Stimulated activated naive CD8-positive, alpha-beta T cell treated with anti-CD3 and anti-CD28 coated beads, Interleukin-15, Interleukin-2, amounts not matched to agents 100 U/mL and 50 U/mL, for 24 hours (primary cell): ENCODE measurements at places on chromosomes 13 and 19.

- DNase-seq: no peak
Observed at GRCh38 chr19:6790194-6791128, 18.0 kb downstream of the VAV1 start.

GRCh38 chr19:17393914-17394313 is at the start of gene CCDC194:
Gene CCDC194 (minus strand): TSS chr19:17394196. CDS start chr19:17394158, 38 bp downstream.
- DNase-seq: no peak

DNA sequence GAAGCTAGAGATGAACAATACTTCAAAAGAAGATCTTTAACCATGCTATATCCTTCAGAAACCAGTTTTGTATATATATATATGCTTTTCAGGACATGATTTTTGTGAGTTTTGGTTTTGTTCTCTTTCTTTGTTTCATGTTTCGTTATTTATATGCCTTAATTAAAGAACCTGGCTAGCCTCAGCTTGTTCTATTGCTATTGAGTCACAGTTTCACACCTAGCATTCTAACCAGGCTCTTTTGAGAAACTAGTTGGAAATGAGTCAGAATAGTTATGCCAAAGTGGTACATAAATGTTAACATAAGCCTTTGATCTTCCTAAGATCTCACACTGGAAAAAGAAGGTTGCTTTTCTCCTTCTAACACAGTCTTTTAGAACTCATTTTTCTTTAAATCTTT is 1925.2 kb downstream of the OLFM4 start:
- DNase-seq: no peak

GRCh38 chr13:109010912-109011311 is 381.5 kb downstream of the MYO16 start:
- DNase-seq: no peak

DNA sequence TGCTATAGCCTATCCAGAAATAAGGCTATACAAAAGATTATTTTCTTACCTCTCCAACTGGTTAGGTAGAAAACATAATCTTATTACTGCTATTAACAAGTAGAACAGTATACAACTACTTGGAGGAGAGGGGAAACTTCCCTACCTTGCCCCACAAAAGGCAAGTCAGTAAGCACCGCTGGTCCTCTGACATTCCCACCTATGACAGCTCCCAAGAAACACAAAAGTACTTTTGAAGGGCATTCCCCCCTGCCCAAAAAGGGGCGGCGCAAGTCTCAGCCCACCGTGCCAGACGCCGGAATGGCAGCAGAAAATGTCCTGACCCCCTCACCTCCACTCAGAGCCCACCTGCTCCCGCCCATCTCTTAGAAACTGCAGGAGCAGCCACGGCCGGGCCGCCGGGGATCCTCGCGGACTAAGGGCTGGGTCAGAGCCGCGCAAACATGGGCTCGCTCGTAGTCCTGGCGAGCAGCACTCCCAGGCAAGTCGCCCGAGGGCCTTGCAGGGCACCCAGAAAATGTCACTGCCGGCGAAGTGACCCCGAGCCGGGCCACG is 437 bp downstream of the SUCLA2 start:
- DNase-seq: no peak

- DNase-seq: no peak
Observed at GRCh38 chr13:46526740-46527139, 26.2 kb upstream of the LRCH1 start.

DNA sequence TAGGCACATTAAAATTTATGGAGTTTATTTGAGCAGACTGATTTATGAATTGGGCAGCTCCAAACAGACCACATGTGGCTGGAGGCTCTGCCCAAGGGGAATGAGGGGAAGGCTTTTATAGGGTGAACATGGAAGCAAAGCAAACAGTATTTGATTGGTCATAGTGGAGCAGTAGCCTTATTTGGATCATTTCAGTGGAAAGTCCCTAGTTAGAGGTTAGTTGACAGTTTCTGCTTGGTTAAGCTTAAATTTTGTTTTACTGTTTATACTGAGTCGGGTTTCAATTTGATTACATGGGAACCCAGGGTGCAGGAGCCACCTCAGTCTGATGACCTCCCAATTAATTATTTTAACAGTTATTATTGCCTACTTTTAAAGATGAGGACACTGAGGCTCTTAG is 140.5 kb downstream of the NDFIP2 start:
- no peak for DNase-seq

- DNase-seq: no peak
Observed at GRCh38 chr13:36430247-36431203, 1.8 kb upstream of the CCNA1 start.

- DNase-seq: no peak
Observed at GRCh38 chr13:98285852-98286594, 109.0 kb upstream of the RNF113B start.

GRCh38 chr13:108643646-108644353 is 14.4 kb downstream of the MYO16 start:
- DNase-seq: no peak

GRCh38 chr13:113855012-113855921 is 8.6 kb downstream of the GAS6 start:
- no peak for DNase-seq

DNA sequence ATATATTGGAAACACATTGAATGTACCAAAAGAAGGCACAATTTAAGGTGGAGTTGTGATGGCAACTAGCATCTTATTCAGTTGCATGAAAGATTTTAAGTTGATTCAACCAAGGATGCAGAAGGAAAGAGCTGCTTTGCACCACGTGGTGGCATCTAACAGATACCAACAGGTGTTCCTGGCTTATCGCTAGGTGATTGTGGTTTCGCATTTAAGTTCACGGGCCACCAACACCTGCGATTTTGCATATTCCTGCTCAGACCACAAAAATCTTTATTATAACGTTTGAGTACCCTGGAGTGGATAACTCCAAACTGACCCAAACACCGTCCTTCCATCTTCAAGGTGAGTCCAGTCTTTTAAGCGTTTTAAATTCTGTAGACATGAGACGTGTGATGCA is 45.3 kb downstream of the RGCC start:
- DNase-seq: no peak

DNA sequence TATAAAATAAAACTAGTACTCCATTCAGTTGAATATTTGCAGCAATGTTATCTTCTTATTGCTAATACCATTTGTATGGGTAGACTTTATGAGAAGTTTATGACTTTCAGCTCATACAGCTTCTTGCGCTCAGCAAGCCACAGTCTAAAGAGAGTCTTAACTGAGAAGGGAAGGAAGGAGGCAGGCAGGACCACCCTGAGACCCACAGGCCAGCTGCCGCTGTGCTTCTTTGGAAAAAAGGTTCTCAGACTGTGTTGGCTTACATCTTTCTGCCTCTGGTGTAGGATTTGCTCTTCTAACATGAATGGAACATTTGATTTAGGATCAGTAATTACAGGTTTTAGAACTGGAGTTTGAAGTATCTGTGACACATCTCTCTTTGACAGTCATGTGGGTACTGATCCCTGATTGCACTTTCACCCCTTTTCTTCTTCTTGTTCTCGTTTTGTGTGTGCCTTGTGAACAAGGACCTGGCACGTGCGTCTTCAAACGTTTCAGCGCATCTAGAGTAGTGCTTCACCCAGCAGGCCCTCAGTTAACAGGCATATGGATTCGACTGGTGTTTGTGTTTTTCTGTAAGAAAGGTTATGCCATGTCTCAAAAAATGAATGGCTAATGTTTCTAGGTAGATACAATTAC is 7.1 kb upstream of the GPR18 start:
- no peak for DNase-seq

GRCh38 chr19:4600893-4601292 is 38.4 kb upstream of the TNFAIP8L1 start:
- no peak for DNase-seq

GRCh38 chr19:42568006-42568405 is 26.7 kb downstream of the CEACAM8 start:
- DNase-seq: no peak

- DNase-seq: no peak
Observed at GRCh38 chr13:84377106-84377505, 494.8 kb upstream of the SLITRK1 start.

DNA sequence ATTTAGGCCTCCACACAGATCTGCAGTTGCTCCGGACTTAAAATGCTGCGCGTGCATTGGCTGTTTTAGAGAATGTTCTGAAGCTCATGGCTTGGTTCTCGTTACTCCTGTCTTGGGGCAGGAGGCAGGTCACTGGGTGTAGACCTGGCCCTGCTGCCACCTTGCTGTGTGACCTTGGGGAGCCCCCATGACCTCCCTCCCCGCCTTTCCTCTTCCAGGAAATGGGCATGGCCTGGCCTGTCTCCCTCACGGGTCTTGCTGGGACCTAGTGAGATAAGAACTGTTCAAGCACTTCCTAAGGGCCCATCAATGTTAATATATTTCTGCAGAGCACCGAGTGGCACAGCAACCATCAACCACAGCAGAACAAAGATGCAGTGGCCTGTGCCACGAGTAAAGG is 49.4 kb downstream of the KLF2 start:
- no peak for DNase-seq

DNA sequence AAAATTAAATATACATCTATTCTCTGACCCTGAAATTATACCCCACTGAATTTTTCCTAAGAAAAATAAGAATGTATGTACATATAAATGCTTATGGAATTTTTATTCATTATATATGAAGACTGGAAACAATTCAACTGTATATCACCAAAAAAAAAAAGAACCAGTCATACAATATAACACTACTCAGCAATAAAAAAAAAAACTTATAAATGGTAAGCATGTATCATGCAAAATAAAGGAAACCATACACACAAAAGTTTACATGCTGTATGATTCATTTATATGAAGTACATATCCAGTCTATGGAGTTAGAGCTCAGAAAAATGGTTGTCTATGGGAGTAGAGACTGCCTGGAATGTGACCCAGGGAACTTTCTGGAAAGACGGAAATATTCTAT is 199.4 kb upstream of the MIR17HG start:
- DNase-seq: no peak

GRCh38 chr13:95279016-95279415 is 22.2 kb downstream of the ABCC4 start:
- no peak for DNase-seq

GRCh38 chr13:97434397-97435201 is 630 bp downstream of the RAP2A start:
- DNase-seq: peak; percentile 44

GRCh38 chr19:38255383-38256014 is 675 bp downstream of the PPP1R14A start:
- DNase-seq: no peak

GRCh38 chr13:42815681-42816080 is 34.3 kb downstream of the FAM216B start:
- no peak for DNase-seq

DNA sequence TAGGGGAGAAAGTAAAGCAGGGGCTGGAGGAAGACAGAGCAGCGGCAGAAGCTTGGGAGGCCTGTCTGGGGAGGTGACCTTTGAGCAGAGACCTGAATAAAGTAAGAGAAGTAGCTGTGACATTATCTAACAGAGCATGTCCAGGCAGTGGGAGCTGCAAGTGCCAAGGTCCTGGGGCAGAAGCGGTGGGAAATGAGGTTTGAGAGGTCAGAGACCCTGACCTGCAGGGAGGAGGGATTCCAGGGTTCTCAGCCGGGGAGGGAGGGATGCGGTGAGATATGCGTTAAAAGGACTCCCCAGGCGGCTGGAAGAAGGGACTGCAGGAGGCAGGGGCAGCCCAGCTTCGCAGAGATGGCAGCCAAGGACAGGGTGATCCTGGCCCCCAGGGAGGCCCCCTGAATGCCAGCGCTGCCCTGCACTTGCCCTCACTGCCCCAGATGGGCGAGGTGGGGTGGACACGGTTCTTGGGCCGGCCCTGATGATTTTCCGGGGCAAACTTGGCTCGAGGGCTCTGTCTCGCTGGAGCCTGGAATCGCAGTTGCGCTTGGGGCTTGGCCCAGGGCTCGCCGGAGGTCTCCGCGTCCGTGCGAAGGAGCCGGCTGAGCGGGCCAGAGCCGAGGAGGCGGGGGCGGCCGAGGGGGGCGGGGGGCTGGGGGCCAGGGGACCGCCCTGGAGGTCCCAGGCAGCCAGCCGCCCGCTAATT is 3.2 kb downstream of the CRLF1 start:
- DNase-seq: peak; percentile 33

GRCh38 chr13:85597790-85598500 is 201.3 kb downstream of the SLITRK6 start:
- no peak for DNase-seq

DNA sequence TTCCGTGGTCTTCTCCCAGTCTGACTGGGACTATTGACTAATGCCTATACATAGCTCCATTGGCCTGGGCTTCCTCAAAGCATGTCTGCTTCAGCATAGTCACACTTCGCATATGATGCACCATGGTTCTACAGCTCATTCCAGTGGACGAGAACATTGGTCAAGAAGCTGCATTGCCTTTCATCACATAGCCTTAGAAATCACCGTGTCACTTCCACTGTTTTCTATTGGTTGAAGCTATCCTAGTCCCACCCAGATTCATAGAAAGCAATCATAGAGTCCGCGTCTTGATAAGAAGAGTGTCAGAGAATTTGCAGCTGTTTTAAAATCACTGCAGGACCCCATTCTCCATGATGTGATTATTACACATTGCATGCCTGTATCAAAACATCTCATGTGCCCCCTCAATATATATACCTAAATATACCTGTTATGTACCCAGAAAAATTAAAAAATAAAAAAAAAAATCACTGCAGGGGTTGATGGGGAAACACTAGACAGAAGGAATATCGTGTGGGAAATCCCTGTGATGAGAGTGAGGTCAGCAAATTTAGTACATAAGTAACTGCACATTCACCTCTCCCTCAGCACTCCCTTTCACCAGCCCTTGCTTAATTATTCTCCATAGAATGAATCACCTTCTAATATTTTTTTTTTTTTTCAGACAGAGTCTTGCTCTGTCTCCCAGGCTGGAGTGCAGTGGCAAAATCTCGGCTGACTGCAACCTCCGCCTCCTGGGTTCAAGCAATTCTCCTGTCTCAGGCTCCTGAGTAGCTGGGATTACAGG is 2.2 kb upstream of the ARHGAP33 start:
- DNase-seq: no peak

DNA sequence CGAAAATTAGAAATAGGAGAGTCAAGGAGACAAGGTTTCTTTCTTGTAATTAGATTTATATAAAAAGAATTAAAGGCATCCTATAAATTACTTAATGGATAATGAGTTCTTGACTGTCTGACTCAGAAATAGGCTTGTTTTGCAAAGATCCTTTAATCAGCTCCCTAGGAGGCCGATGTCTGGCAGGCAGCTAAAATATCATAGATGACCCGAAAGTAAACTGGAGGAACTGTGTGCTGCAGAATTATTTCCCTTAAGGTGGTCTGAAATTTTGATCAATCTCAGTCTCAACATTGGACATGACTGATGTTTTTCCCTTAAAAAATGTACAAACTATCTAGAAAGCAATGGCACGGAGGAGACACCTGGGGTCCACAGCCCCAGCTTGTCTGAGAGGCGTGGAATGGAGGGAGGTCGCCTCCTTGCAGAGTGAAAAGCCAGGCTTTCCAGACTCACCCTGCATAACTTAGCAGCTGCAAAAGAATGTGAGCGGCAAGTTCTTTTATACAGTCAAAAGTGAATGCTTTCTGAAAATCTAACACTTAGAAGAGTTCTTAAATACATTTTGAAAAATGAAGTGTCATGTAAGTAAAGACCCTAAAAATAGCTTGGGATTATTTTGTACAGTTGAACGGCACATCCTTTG is 44.8 kb downstream of the MBNL2 start:
- no peak for DNase-seq

DNA sequence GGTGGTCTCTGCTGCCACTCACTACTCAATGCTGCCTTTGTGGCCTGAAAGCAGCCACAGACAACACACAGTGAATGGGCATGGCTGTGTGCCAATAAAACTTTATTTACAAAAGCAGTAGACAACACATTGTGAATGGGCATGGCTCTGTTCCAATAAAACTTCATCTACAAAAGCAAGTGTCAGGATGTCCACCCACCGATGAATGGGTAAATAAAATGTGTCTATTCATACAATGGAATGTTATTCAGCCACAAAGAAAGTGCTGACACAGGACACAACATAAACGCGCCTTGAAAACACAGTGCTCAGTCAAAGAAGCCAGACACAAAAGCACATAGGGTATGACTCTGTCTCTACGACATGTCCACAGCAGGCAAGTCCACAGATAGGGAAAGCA is 20.1 kb downstream of the ZSCAN5A start:
- DNase-seq: no peak
